ENCODE measurements at places on chromosomes 1 and 21.

DNA sequence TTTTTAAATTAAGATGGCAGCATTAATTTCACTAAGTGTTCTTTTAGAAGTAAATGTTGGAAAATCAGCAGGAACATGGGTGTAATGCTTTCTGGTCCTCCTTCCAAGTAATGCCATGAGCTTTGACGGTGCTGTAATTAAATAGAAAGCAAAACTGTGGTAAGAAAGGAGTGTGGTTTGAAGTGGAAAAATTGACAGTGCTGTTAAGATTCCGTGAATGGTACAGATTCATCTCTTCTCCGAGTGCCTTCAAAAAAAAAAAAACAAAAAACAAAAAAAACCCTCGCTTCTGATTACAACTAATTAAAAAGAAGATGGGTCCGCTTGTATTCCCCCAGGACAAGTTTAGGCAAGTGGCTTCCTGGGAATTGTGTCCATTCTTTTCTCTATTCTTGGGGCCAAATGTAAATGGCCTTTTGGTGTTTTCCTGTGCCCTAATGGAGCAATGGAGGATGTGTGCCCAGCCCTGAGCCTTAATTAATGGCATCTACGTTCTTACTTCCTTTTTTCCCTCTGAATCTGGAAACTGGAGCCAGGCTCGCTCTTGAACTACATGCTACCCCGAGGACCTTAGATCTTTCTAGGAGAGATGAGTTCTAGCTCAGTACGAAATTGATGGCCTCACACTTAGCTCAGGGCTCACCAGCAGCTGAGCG is 5.1 kb downstream of the LMO4 start:
- no peak for DNase-seq

DNA sequence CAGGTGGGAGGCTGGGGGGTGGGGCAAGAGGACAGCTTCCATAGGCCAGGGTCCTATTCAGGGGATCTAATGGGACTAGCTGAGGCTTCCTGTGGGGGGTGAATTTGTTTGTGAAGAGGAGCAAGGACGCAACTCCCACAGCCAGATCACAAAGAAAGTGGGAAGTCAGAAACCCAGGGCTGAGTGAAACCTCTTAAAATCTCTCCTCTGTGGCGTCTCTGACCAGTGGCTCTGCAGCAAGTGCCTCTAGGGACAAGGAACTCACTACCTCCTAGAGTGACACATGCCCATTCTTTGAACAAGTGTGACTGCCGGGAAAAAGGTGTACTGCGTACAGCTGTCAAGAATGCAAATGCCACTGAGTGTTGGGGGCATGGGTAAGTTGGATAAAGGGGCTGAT is 187.9 kb downstream of the HIVEP3 start:
- no peak for DNase-seq

DNA sequence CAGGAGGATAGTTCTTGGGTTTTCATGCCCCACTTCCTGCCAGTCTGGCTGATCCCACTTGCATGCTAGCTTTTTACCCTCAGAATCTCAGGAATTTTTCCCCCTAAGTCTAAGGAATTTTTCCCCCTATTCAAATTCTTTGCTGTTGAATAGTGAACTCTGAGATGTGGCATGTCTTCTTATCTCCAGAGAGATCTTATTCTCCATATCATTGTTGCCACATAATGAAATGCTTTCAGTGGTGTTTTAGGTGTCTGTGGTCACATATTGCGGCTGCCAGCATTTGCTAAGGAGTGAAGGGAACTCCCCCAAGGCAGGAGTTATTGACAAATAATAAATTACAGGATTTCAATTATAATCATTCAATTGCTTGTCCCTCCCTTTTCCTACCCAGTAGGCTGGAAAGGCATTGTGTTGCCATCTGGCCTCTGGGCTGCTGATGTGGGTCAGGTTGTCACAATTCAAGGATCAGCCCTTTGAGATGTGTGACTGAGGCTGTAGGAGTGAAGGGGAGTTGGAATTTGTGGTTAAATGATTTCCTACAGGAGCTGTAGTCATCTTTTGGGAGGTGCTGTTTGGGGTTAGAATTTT is 3.9 kb upstream of the FLG start:
- no peak for DNase-seq

- DNase-seq, result peak; percentile 47
Observed at GRCh38 chr1:94416901-94417727, 1.1 kb upstream of the ABCD3 start.

DNA sequence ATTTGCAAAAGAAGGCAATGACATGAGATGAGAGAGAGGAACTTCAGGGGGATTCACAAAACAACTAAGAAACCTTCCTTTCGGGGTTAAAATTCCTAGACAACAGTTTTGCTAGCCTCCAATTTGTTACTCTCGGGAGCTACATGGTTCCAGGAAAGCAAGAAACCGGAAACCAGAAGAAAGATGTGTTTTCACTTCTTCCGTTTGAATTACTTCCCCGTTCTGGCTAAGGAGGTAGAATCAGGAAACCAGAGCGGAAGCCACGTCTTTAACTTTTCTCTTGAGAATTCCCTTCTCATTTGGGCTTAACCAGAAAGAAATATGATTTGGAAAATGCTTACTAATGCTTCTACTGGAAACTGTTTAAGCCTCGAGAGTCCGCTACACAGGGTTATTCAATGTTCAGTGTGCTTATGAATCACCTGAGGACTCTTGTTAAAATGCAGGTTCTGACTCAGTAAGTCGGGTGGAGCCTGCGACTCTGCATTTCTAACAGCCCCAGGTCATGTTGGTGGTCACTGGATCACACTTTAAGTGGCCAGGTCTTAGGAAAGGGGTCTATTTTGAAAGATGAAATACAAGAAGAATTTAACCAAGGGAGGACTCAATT is 43.5 kb upstream of the MCOLN3 start:
- no peak for DNase-seq

GRCh38 chr1:234731569-234732085 is 121.6 kb upstream of the IRF2BP2 start:
- no peak for DNase-seq

Measured in non-pigmented ciliary epithelial cell (primary cell).